Fibroblast of upper back skin (primary cell): ENCODE measurements at places on chromosomes 6 and 20.

DNA sequence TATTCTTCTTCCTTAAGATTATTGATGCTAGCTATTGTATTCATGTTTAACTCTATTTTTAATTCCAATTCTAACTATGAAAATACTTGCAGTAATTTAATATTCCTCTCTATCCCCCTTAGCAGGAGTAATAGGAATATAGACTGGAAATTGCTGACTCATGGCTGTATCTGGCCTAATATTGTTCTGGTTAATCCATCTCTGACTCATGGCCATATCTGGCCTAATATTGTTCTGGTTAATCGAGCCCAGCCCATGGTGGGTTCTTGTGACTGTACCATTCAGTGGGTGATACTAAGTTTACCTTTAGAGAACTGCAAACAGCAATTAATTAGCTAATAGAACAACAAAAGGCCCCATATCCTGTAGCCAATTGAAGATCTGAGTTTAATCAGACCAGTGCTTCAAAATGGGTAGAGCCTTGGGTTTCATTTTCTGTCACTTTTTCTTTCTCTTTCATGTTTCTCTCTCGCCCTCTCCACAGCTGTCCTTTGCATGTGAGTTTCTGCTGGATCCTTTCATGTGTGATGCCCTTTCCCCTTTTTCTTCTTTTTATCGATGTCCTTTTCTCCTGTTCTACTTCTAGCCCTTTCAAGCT lies 50.6 kb downstream of the SLC22A3 start:
- DNase-seq = peak; percentile 39

- DNase-seq = no peak
Observed at GRCh38 chr6:167831281-167831828, 4.6 kb downstream of the AFDN start.

DNA sequence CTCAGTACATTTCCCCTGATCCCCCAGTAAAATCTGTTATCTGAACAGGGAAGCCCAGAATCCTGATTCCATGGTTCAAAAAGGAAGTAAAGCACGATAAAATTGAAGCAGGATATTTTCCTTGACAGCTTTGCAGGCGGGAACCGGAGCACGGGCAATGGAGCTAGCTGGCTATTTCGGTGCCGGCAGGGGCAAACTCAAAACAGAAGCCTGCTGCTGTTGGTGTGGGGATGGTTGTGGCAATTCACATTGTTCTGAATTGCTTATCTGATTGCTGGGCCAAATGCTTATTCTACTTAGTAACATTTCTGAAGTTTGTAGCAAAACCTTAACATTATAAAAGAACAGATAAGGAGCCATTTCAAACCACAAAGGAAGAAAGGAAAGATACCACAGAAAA lies 172.4 kb downstream of the MMS22L start:
- no peak for DNase-seq

- peak; percentile 34 for DNase-seq
Observed at GRCh38 chr20:24405810-24406209, 63.6 kb upstream of the SYNDIG1 start.

- DNase-seq = no peak
Observed at GRCh38 chr6:13526727-13527670, 39.6 kb upstream of the GFOD1 start.

- DNase-seq = no peak
Observed at GRCh38 chr20:19777315-19777714, 19.3 kb downstream of the RIN2 start.

GRCh38 chr20:47143657-47144056 lies 212.8 kb downstream of the ZMYND8 start:
- no peak for DNase-seq

DNA sequence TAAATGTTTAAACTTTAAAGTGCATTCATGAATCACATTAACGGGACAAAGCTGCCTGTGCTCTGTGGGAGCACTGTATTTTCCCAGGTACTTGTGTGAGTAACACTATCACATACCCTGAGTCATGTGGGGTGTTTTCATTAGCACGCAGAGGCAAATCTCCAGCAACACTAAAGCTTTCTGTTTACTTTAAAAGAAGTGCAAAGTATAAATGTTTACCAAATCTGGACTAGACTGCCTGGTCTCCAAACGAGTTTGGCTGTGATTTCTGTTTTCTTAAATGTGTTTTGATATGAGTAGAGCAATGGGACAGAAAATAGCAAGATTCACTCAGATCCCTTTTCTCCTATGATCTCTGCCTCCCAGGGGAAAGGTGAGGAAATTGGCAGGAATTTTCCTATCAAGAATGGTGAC lies 28.8 kb upstream of the RIPPLY2 start:
- no peak for DNase-seq

DNA sequence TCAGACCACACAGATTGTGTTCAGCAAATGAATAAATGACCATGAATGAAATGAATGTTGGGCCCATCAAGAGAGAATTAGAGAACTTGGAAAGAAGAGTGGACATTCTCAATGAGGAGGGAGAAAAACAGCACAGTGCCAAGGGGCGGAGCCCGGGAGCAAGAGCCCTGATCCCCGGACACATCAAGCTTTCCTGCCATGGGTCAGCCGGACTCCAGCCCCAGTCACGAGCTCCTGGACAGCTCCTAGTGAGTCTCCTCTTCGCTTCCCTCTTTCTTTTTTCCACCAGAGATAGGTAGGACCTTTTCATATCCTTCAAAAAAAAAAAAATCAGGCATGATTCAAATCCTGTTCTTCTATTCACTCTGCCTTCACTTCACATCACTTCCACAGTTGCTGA lies 274.2 kb downstream of the NRN1 start:
- no peak for DNase-seq

DNA sequence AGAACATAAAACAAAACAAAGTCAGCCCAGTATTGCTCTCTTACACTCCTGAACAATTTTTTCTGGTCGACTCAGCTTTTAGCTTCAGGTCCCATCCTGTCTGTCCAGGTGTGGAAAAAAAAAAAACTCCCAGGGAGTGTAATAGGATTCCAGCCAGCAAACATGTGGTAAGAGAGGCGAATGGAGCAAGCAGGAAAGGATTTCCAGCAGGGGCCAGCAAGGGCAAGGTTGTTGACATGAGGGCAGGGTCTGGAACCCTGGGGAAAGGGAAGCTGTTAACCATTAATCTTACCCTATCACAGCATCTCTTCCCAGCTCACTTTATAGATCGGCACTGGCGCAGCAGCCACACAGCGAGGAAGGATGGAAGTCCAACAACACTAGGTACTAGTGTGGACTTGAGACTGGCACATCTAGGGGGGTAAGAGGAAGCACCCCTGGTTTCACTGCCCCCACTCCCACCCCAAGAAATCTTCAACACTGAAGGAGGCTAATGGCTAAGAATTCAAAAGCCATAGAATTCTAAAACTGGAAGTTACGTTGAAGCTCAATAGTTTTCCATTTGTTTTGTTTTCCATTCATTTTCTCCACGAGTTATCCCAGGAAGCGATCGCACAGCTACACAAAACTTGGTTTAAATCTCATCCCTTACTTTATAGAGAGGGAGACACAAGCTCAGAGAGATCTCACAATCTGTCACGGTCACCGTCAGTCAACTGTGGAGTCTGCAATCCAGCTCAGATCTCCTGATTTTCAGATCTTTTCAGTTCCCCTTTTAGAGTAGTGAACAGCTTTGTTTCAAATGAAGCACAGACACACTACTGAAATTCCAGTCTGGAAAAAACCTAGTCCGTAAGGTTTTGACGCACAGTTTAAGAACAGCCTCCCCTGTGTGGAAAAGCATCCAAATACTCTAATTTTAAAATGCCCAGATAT lies 53.3 kb downstream of the SLC22A23 start:
- DNase-seq = no peak

DNA sequence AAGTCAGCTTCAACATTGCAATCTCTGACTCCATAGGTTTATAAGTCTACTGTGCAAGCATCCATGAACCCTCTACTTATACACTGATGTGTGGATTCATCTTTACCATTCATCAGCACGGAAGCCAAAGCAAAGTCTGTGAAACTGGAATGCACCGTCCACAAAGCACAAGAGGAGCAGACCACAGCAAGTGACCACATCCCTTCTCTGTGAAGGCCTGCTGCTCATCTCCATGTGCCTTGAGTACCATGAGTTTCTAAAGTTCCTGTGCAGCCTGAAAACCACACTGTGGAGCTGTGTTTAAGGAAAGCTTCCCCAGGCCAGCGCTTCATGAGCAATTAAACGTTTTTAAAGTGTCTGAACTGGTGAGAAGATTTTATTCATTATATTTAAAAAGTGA lies 20.0 kb downstream of the GABRR1 start:
- no peak for DNase-seq

DNA sequence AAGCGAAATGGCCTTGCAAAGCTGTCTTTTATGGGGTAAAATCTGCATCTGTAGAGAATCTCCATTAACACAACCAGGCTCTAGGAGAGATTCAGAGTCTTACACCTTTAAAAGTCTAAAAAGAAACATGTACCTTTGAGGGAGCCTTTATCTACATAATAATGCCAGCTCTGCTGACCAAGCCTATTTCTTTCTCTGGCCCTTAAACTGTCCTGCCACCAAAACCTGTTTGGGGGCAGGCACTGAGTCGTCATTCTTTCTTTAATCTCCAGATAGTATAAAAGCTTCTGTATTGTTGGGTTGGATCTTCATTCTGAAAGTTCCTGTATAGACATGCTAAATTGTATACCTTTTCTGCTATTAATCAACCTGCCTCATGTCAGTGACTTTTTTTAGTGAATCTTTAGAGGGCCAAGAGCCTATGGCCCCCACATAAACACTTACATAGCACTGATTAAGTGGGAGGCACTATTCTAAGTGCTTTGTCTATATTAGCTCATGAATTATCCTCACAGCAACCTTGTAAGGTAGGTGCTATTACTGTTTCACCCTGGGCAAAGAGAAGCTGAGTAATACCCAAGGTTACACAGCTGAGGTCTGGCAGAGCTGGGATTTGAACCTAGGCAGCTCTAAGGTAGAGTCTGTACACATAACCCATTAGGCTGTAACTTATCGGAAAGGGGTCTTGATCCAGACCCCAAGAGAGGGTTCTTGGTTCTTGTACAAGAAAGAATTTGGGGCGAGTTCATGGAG lies 232.3 kb upstream of the DTNBP1 start:
- DNase-seq = no peak

GRCh38 chr6:149995971-149996370 lies 29.4 kb downstream of the RAET1L start:
- no peak for DNase-seq

DNA sequence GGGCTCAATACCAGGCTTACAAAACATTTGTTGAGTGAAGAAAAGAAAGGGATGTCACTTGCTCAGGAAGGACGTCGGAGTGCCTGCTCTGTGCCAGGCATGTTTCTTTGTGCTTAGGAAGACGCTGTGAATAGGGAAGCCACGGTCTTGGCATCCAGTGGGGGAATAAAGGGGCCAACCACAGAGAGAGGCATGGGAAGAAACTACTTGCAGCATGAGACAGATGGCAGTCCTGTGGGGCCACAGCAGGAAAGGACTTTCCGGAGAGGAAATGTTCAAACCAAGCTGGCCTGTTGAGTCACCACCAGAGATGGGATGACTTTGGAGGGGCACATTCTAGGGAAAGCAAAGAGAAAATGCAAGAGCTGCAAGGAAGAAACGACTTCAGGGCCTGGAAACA lies 173.2 kb downstream of the CDH26 start:
- DNase-seq = no peak

GRCh38 chr6:150320442-150320841 lies 48.4 kb upstream of the IYD start:
- DNase-seq = no peak

- no peak for DNase-seq
Observed at GRCh38 chr6:106895703-106896040, 78.9 kb downstream of the CD24 start.

DNA sequence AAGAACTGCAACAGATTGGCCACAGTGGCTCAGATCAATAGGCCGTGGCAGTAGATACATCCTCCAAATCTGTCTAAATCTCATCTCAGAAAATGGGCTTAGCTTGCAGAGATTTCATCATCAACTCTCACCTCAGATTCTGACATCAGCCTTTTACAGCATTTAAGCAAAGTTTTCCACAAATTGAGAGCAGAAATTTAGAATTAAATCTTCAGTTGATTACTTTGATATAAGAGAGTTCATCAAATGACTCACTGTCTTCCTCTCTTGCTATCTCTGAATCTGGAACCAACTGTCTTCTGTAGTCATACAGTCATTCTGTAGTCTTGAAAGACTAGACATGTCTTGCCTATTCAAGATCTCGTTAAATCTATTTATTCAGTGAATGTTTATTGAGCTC lies 45.2 kb upstream of the CTAGE9 start:
- DNase-seq = no peak

GRCh38 chr6:63272397-63272796 lies 47.4 kb downstream of the LGSN start:
- peak; percentile 32 for DNase-seq

DNA sequence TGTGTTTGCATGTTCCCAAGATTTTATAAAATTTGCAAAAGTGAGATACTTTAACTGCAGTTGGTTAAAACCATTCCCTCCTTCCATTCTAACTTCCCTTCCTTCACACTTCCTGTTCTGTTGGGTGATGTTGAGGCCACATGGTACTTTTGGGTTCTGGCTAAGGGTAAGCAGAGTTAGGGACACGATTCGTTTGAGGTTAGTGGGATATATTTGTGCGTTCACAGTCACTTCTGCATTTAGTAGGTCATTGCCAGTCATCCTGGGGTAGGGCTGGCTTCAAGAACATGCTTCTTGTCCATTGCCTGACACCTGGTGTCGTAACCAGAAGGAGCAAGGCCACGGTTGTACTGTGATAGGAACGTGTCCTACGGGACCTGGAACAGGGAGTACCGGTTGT lies 340.1 kb downstream of the ZFAND3 start:
- no peak for DNase-seq

DNA sequence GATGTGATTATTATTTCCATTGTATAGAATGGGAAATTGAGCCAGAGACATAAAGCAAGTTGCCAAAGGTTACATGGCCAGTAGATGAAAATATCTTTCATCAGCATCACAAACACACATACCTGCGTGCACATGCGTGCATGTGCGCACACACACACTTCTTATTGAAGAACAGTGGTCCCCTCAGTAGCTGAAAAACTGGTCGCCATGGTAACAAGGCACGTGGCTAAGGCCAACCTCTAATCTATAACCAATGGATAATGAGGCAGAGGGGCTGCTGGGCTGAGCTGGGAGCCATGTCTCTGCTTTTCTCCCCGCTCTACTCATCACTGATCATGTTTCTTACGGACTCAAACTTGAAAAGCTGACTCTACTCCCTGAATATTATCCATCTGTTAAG lies 60.3 kb downstream of the NRSN1 start:
- no peak for DNase-seq

DNA sequence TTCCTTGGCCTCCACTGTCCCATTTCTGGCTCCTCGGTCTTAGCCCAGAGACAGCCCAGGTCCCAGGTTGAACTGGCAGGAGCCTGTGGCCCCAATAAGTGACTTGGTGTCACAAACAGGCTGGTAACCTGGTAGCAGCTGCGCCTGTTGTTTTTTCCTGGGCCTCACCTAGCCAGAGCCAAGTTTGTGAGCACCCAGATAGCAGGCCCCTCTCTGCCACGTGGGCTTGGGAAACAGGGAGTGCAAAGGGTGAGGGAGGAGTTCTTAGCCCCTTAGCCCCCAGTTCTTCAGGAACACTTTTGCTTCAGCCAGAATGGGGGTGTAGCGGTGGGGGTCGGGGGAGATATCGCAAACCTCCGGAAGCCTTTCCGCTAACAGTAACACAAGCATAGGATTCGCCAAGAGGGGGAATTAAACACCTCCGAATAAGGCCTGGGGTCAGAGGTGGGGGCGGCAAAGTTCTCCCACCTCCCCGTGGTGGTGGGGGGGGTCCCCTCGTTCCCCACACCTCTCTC lies 760 bp downstream of the C6orf132 start:
- DNase-seq = no peak

GRCh38 chr6:54847799-54848597 lies 1.4 kb downstream of the FAM83B start:
- DNase-seq = peak; percentile 50

GRCh38 chr6:140393665-140394540 lies 1019.5 kb upstream of the CITED2 start:
- DNase-seq = no peak
